ENCODE measurements at places on chromosomes 11 and 22.
A peak's percentile ranks its signal among the peaks of the same experiment; 100 is the strongest.

GRCh38 chr11:35005141-35005780, 88.8 kb downstream of the PDHX start:
- DNase-seq: no peak

- DNase-seq: no peak
These were observed 740.5 kb downstream of the BRD1 start for GRCh38 chr22:49087198-49087597.

- no peak for DNase-seq
These were observed 661 bp upstream of the CDPF1 start for GRCh38 chr22:46250783-46251125.

GRCh38 chr22:35663371-35663770, 15.1 kb downstream of the APOL6 start:
- no peak for DNase-seq

DNA sequence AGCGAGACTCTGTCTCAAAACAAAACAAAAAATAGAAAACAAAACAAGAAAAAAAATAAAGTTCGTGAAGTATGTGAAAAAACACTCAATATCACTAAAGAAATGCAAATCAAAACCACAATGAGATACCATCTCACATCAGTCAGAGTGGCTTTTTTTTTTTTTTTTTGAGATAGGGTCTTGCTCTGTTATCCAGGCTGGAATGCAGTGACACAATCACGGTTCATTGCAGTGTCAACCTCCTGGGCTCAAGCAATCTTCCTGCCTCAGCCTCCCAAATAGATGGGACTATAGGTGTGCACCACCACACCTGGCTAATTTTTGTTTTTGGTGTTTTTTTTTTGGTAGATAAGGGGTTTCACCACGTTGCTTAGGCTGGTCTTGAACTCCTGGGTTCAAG, 37.5 kb downstream of the ATG16L2 start:
- DNase-seq: no peak

GRCh38 chr11:12224537-12224893, 114.1 kb downstream of the MICAL2 start:
- peak; percentile 60 for DNase-seq

- no peak for DNase-seq
These were observed 4.3 kb downstream of the LRFN4 start for GRCh38 chr11:66861038-66861773.

- DNase-seq: no peak
These were observed 8.3 kb downstream of the IGLL5 start for GRCh38 chr22:22895776-22896445.

- no peak for DNase-seq
These were observed 458.8 kb upstream of the CNTN5 start for GRCh38 chr11:98561877-98562395.

DNA sequence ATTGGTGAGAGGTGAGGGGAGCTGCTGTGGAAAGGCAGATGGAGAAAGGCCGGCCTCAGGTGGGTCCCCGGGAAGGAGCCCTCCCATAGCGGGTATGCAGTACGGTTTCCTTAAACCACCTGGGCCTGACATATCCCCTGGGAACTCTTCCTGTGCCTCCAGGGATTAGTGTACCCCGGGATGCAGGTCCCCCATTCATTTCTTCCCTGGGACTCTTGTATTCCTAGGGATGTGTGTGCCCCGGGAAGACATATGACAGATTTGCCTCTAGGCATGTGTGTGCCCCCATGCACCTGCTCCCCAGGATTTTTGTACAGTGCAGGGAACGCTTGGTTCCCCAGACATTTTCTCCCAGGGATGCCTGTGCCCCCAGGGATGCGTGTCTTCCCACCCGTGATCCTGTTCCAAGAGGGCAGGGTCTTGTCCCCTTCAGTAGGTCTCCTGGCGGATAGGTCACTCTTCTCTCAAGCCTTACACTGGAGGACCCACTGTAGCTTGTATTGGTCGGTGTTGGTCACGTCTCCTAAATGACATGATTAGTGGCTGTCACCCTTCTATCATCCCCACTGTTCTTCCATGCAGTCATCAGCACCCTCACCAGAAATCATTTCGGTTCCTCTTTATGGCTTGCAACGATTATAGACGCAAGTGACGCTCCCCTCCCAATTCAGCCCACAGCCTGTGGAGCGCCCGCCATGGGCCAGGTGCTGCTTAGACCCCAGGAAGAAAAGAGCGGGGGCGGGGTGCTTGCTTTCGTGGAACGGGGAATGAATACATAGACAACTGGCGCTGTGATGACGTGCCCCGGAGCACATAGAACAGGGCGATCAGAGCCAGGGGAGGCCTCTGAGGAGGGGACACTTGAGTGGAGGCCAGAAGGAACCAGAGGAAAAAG, 1.3 kb downstream of the PARVB start:
- DNase-seq: no peak

DNA sequence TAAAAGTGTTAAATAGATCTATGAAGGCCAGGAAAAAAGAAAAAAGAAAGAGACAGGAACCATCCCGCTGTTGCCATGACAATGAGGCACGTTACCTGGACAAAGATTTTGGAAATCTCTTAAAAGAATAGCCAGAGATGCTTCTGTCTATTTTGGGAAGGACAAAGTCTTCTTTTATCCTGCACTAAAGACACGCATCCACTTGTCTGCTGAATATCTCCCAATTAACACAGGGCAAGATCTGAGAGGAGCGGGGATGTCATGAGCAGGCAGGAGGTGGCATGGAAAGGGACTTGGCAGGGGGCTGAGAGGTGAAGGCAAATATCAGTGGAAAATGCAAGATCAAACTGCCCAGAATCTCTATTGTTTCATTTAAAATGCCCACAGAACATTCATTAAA, 153.8 kb upstream of the BLID start:
- no peak for DNase-seq

- no peak for DNase-seq
These were observed 203.7 kb downstream of the ARHGAP42 start for GRCh38 chr11:100890789-100891188.

GRCh38 chr22:42847110-42847509, 10.0 kb downstream of the ARFGAP3 start:
- DNase-seq: no peak

DNA sequence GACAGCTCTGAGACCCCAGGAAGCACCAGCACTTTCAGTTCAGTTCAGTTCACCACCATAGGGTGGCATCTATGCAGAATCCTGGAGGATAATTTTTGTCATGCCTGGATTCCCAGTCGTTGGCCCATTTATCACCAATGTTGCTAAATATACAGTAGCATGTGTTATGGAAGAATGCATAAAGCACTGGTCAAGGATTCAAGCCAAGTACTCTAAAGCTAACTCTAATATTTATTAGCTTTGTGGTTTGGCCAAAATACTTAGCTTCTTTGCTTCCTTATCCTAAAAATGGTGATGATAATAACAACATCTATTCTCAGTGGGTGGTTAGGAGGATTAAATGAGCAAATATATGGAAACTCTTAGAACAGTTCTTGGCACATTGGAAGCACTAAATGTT, 294.7 kb upstream of the ZC3H12C start:
- no peak for DNase-seq

- peak; percentile 83 for DNase-seq
These were observed at the start of gene CWF19L2 for GRCh38 chr11:107457558-107458271. CWF19L2 (minus strand) TSS chr11:107457825; CDS start chr11:107457816, 9 bp downstream.

DNA sequence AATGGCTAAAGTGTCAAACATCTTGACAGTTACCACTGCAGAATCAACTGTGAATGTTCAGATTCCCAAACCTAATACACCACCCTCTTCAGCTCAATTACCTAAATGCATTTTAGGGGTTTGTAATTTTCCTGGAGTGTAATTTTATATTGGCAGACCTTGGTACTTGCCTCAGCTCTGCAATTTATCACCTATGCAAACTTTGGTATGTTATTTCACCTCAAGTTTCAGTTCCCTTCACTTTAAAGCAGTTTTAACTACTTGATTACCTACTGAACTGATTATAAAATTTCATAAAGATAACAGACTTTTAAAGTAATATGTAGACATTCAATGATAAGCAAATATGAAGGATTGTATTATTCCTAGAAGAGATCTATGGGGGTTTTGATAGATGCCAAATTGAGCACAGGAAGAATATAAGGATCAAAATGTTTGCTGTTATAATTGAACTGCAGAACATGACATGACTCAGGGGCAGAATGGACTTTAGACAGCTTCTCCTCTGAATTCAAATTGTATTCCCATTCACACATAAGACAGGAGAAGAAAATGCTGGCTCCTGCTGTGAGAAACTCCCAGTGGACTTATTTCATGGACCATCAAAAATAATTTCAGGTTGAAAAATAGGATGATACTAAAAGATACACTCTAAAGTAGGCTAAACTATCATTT, 491.5 kb upstream of the LUZP2 start:
- DNase-seq: no peak

GRCh38 chr22:50058906-50059880, 1.1 kb upstream of the TTLL8 start:
- no peak for DNase-seq

DNA sequence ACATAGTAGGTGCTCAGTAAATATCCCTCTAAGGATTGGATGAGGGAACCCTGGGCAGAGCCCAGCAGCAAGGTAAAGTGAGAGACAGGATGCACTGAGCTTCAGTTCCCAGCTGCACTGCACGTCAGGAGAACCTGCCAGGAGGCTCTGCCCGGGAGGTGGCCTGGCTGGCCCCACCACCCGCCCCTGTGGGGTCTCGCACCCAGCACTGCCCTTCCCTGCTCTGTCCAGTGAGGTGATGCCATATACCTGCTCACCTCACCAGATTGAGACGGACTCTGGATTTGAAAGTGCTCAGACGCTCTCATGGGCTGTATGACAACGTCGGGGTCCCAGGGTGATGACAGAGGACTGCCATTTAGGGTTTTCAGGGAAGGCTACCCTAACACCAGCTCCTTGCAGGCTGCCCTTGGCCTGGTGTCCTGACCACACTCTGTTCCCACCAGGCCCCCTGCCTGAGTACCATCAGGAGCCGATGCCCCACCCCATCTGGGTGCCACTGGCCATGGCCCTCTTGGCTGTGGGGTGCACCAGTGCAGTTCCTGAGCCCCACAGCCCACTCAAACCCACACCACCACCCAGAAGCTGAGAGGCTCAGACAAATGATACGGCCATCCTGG, 61.7 kb upstream of the FGF3 start:
- DNase-seq: no peak

- DNase-seq: peak; percentile 67
These were observed at the start of gene CSNK1E for GRCh38 chr22:38317122-38317994. CSNK1E (minus strand) TSS chr22:38317433; CDS start chr22:38314157, 3,276 bp downstream.

GRCh38 chr11:91755951-91756707, 468.5 kb upstream of the FAT3 start:
- DNase-seq: no peak

DNA sequence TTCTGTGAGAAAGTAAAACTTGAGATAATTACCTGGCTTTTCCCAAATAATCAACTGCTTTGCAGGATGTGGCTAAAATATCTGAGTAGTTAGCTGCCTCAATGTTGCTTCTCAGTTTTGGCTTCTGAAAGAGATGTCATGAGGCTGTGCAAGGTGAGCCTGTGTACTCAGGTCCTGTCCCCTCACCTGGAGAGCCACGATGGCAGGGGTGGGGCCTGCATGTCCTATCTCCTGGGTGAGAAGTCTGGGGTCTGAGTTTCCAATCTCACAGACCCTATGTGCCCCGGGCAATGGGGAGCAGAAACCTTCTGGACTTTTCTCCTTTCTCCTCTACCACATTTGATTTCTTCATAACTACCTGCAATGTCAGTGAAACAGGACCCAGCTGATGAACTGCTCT, 338.6 kb upstream of the B3GAT1 start:
- DNase-seq: no peak

DNA sequence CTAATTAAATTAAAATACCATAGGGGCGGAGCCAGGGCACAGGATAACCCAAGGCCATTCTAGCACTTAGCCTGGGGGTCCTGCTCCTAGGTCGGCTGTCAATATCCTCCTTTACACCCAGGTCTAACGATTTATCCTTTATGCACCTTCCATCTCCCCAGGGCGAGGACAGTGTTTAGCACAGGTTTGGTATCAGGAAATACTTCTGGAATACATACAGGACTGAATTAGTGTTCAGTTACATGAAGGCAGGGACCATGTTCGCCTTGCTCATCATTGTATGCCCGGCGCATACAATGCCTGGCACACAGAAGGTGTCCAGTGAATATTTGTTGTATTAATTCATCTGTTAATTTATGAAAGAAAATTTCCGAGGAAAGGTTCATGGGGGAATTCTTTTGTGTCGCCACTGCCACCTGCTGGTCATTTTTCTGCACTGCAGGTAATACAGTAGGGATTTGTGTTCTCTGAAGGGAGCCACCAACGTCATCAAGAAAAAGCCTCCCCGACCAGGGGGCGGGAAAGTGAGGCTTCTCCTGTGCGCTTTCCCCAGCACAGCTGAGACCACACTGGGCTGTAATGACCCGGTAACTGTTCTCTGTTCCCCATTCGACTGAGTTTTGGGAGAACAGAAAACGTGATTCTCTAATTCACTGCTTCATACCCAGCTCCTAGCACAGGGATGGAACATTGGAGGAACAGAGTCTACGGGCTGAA, 68.7 kb upstream of the ASPHD2 start:
- peak; percentile 46 for DNase-seq
